ENCODE measurements at places on chromosomes 11 and 22.

DNA sequence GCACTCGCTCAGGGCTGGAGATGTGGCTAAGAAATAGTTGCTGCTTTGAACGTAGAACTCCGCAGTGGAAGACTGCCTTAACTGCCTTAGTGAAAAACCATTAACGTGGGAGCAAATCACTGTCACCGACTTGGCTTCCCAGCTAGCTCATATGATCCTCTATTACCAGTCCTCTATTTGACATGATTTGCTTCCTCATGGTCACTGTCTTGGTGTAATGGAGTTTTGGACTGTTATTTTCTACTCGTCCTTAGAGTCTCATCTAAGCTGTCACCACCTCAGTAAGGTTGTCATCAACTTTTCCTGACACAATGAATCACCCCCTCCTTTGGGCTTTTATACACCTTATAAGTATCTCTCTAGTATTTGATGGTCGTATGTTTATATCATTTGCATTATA, 167.1 kb upstream of the NARS2 start:
- DNase-seq, result no peak

DNA sequence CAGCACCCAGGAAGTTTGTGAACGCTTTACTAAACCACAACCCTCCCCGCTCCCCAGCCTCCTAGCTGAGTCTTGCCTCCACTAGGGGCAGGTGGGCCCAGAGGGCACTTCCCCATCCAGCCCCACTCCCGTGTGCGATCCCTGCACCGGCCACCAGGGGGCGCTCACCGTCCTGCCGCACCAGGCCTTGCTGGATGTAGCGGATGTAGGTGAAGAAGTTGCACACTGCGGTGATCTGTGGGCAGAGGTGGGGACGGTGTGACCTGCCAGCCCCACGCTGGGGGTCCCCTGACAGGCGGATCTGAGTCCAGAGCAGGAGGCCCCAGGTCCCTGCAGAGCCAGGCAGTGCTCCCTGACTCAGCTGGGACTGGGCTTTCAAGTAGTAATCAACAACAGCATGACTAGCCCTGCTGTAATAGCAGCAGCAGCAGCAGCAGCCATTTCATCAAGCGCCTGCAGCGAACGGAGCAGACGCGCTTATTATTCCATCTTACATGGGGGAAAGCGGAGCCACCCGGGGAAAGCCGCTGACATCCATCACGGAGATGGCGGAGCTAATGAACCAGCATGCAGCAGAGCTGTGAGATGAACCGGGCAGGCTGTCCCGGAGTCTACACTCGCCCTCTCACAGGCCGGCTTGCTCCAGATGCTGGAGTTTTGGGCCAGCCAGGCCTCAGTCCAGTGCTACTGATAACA, 7.9 kb upstream of the FADS3 start:
- peak; percentile 92 for DNase-seq

- peak; percentile 75 for DNase-seq
Measured at GRCh38 chr11:124961972-124962609, 8.1 kb downstream of the CCDC15 start.

- DNase-seq, result peak; percentile 55
Measured at GRCh38 chr11:130315354-130315970, 745 bp upstream of the ZBTB44 start.

DNA sequence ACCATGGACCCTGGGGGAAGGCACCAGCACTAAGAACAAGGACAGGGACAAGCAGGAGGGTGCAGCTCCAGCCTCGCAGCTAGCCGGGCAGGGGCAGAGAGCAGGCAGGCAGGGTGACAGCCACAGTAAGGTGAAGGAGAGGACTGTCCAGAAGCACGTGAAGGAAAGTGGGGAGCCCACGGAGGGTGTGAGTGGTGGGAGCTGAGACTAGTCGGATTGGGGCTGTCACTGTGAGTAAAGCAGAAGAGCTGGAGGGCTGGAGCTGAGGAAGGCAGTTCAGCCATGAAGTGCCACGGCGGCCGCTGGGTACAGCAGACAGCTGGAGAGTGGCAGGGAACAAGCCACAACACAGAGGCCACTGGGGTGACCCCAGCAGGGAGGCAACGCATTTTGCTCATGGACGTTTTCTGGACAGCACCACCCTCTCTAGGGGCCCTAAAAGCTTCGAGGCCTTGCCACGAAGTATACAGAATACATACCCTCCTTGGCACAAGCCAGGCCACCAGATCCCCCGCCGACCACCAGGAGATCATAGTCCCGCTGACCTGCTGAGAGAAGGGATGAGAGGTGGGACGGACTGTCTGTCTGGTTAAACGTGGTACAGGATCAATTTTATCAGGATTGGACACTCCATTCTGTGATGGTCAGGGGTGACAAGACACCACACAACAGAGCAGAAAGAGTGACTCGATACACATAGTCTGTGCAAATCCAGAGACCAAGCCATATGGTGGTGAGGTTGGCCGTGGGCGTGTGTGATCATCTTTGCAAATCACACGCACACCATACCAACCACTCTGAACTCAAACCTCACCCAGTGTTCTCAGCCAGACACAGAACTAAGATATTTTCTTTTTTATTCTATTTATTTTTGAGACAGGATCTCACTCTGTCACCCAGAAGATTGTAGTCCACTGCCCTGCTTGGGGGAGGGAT, 10.8 kb upstream of the COMT start:
- no peak for DNase-seq

- no peak for DNase-seq
Measured at GRCh38 chr11:61917334-61918109, at the start of gene RAB3IL1. TSS of gene RAB3IL1 (minus strand) at chr11:61917566. CDS start at chr11:61917367, 199 bp downstream.

GRCh38 chr11:64649291-64649697, 58.3 kb downstream of the SLC22A12 start:
- no peak for DNase-seq

DNA sequence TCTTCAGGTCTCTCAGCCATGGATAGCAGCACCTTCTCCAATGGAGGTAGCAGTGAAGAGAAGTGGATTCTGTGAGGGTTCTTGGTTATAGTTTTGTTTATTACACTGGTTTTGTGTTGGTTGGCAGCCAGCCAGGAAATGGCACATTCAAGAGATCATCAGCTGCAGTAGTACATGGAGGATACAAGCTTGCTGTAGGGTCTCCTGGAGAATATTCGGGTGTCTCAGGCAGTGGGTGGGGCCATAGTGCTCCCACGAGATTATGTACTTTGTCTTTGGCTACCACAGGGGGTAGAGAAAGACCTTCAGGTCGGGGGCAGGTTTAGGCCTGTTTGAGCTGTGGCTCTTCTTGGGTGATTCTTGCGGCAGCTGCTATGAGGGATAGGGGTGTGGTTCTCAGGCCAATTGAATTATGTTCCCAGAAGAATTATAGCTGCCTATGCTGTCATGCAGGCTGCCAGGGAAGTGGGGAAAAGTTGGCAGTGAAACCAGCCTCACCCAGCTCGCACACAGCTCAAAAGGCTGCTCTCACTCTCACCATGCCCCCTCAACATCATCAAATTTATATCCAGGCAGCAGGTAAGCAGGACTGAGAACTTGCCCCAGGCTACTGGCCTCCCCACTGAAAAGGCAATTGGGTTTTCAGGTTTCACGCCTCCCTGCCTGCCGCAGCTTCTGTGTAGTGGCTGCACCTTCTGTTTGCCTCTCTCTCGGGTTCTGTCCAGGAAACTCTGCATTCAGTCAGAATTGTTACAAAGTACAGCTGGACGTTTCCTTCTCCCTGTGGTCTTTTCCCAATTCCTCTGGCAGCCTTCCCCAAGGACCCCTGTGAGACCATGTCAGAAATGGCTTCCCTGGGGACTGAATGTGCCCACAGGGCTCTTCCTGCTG, 435.5 kb downstream of the LUZP2 start:
- DNase-seq, result no peak

DNA sequence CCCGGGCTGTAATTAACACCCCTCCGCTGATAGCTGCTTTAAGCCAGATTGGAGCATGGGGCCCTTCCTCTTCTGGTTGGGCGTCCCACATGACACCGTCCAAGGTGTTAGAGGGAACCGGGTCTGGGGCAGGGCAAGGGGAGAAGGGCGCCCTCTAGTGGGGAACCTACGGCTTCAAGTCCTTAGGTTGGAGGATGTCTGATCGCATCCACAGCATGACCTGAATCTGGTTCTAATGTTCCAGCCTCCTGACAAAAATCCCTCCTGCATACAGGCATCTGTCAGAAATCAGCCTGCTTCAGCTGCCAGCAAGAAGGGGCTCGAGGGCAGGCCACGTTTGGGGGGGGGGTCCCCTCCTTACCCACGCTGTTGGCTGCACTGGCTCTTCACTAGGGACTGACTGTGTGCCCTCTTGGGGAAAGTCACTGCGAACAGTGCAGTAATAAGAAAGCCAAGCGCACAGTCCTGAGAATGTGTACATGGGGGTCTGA, 94.2 kb upstream of the TBCEL start:
- peak; percentile 21 for DNase-seq

- no peak for DNase-seq
Measured at GRCh38 chr11:21229224-21229623, 559.8 kb downstream of the NELL1 start.

DNA sequence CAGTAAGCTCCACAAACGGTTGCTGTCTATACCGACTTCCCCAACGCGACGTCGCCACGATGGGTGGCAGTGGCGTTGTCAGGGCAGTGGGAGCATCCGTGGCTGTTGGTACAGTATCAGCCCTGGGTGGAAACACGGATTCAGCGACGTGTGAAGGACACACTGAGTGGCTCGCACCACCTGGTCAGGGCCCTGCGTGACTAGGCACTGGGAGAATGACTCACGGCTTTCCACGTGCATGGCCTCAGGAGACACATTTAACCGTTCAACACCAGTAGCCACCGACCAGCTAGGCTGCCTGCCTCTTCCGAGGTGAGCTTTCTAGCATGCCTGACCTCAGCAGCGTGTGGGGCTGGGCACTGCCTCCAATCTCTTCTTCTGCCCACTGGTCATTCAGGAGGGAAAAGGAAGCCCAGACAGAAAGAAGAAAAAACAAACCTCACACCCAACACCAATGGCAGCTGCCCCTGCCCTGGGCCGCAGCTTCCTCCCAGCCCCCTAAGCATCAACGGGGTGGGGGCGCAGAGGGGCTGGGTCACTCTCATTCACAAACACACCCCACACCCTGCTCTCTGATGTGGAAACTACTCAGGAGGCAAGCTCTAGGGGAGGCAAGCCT, 59.0 kb downstream of the MYH9 start:
- peak; percentile 17 for DNase-seq

- peak; percentile 1 for DNase-seq
Measured at GRCh38 chr11:30487200-30487898, 98.8 kb downstream of the MPPED2 start.

GRCh38 chr11:70783356-70783755, 385.0 kb downstream of the CTTN start:
- no peak for DNase-seq

DNA sequence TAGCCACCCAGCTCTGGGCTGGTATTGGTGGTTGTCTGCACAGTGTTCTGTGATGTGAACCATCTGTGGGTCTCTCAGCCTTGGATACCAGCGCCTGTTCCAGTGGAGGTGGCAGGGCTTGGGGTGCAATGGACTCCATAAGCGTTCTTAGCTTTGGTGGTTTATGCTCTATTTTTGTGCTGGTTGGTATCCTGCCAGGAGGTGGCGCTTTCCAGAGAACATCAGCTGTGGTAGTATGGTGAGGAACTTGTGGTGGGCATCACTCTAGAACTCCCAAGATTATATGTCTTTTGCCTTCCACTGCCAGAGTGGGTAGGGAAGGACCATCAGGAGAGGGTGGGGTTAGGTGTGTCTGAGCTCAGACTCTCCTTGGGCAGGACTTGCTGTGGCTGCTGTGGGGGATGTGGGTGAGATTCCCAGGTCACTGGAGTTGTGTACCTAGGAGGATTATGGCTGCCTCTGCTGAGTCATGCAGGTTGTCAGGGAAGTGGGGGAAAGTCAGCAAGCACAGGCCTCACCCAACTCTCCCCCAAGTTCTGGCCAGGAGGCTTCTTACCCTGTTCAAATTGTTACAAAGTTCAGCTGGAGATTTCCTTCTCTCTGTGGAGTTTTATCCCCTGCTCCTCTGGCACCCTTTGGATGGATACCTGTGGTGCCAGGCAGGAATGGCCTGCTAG, 47.2 kb downstream of the MRGPRX2 start:
- no peak for DNase-seq

- no peak for DNase-seq
Measured at GRCh38 chr11:8948886-8949285, 6.1 kb upstream of the ASCL3 start.

DNA sequence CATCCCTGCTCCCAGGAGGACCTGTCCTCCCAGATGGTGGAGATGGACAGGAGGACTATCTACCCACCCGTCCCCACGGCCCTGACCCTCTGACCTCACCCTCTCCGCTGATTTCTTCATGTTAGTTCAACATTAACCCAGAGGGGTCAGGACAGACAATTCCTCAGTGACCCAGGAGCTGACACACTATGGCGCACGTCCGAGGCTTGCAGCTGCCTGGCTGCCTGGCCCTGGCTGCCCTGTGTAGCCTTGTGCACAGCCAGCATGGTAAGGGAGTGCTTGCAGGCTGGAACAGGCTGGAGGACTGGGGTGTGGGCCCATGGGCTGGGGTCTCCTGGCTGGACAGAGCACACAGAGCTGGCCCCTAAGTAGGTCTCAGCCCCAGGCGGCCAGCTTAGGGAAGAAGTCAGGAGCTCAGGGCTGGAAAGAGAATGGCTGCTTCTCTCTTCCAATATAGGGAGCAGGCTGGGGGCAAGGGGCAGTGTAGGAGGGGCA, at the start of gene F2:
Gene F2 (plus strand): TSS at position 166 of the 495 bp plus-strand sequence. CDS start 23 bp downstream, at position 189.
- no peak for DNase-seq

DNA sequence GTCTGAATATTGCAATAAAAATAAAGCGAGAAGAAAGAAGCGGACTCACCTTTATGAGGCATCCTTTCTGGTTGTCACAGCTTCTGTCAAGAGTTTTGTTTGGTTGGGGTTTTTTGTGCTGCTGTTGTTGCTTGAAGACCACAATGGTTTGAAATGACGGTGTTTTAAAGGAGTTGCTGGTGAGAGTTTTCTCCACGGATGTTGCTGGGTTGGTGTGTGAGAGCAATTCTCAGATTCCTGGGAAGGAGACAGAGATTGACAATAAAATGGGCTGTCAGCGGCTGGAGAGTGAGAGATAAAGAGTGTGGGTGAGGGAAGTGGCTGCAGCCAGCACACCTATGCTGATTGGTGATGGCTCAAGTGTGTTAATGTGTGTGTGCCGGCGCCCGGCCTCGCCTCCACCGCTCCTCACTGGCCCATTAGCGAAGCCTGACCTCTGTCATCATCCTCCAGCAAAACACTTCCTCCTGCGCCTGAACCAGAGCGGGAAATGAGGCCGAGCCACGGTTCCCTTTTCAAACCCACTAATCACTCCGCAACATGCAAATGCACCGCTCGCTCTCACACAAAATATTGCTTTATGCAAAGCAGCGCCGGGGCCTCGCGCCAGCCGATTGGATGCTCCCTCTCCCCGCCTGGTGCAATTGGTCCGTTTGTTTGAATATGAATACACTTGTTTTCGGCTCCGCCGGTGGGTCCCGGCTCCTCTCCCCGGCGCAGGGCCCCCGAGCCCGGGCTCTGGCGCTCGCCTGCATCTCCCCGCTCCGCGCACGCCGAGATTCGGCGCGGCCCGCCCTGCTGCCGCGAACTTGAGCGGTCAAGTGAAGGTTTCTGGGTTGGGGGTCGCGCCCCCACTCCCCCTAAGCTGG, at the start of gene PAX6:
Gene PAX6 (minus strand): TSS at position 544 of the 869 bp plus-strand sequence. CDS start 4,911 bp downstream, outside the sequence.
- DNase-seq, result peak; percentile 60

- no peak for DNase-seq
Measured at GRCh38 chr22:42879371-42880021, 22.4 kb upstream of the ARFGAP3 start.

DNA sequence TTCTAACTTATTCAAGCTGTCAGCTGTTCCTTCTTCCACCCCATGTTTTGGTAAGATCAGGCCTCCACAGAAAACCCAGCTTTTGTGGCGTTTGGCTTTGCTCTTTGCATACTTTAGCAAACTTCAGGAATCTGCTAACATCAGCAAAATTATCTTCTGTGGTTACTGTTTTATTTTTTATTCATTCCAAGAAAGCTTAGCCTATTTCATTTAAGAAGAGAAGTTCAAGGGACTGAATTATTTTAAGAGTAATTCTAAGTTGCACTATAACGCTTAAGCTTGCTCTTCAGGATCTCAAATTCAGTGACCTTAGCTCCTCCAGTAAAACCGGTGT, 1.1 kb downstream of the JHY start:
- no peak for DNase-seq

All from CD4-positive, alpha-beta T cell treated with Interleukin-1 beta for 1 hour (primary cell).